ENCODE measurements at places on chromosomes 16 and 17.

DNA sequence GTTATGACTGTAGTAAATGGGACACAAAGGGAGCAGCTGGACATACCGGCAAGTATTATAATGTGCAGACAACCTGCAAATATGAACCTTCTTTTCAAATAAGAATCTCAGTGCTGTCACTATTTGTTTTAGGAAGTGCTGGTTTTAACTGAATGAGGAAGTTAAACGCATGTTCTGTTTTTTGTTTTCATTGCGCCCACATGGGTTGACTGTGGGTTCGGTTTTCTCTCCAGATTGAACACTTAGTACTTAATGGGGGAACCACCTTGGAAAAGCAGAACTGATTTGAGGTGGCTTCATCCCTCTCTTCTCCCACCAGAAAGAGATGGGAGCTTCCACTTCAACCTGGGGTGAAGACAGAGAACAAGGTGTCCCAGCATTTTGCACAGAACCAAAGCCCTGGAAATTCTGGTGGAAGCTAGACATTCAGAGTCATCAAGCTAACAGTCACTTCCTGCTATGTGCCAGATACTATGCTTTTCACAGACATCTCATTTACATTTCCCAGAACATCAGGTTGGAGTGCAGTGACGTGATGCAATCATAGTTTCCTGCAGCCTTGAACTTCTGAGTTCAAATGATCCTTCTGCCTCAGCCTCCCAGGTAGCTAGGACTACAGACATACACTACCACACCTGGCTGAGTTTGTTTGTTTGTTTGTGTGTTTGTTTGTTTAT, 149.8 kb downstream of the CDH13 start:
- DNase-seq, result no peak

GRCh38 chr17:1764284-1764683, 2.4 kb downstream of the SERPINF1 start:
- DNase-seq, result peak; percentile 86

- DNase-seq, result no peak
Measured at GRCh38 chr16:84054916-84055315, 12.3 kb upstream of the SLC38A8 start.

- DNase-seq, result peak; percentile 81
Measured at GRCh38 chr17:43766413-43767052, 7.9 kb upstream of the SOST start.

GRCh38 chr17:28174352-28175046, 132.0 kb downstream of the NLK start:
- DNase-seq, result no peak

DNA sequence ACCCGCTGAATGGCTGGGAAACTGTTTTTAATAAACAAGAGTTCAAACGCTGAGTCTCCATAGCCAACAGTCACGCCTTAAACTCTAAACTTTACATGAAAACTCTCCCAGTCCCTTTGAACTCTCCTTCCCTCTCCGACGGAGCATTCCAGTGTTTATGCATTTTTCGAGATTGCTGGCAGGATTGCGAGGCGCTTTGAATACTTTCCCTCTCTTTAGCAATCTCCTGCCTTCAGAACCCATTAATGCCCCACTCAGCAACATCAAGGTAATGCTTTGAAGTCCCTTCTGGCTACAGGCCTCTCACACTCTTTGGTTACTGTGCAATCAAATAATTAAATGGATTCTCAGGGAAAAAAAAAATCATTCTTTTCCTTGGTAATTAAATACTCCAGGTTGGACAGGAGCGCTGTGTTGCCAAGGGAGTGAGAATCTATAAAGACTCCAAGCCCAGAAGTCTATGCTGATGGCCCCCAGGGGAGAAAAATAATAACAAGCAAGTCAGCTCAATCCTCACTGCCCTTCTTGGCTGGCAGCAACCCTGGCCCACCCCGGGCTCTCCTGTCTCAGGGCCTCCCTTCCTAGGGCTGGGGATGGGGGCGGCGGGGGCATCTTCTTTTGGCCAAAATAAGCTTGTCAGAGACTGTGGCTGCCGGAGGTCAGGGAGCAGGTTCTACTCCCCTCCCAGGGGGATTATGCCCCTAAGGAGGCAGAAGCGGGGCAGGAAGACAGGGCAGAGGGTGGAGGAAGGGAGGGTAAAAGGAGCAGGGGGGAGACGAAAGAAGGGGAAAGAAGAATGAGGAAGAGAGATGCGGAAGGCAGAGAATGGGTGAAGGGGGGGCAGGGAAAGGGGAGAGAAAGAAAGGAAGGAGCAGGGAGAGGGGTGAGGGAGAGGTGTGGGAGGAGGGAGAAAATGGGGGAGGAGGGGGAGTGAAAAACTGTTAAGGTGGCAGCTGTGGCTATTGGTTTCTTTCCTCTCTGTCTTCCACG, 45.2 kb downstream of the AXIN2 start:
- no peak for DNase-seq
